ENCODE measurements at places on chromosomes 2 and 18. TPM values are rescaled to one million over a fixed set of nuclear protein-coding genes. Genes with fewer than 3 reads are reported as not detected.
A peak's percentile ranks its signal among the peaks of the same experiment; 100 is the strongest.

CD207 gene
- 0.33 TPM for polyA plus RNA-seq

MEMO1 gene
- 66.7 TPM for polyA plus RNA-seq

CIB4 gene
- not detected for polyA plus RNA-seq

FAM228A gene
- polyA plus RNA-seq, result 0.13 TPM

CCDC178 gene
- polyA plus RNA-seq, result not detected

DUSP19 gene
- 0.85 TPM for polyA plus RNA-seq

COBLL1 gene
- 4.9 TPM for polyA plus RNA-seq

ARHGEF33 gene
- 0.08 TPM for polyA plus RNA-seq

COL4A3 gene
- polyA plus RNA-seq, result not detected

LOXL3 gene
- 47.9 TPM for polyA plus RNA-seq

- DNase-seq, result no peak
Measured at GRCh38 chr18:28007841-28008240, 169.1 kb downstream of the CDH2 start.

GRCh38 chr18:39661856-39662366 is 2096.3 kb upstream of the CELF4 start:
- peak; percentile 10 for DNase-seq

GRCh38 chr18:76592981-76593381 is 97.9 kb upstream of the ZNF516 start:
- DNase-seq, result no peak

DNA sequence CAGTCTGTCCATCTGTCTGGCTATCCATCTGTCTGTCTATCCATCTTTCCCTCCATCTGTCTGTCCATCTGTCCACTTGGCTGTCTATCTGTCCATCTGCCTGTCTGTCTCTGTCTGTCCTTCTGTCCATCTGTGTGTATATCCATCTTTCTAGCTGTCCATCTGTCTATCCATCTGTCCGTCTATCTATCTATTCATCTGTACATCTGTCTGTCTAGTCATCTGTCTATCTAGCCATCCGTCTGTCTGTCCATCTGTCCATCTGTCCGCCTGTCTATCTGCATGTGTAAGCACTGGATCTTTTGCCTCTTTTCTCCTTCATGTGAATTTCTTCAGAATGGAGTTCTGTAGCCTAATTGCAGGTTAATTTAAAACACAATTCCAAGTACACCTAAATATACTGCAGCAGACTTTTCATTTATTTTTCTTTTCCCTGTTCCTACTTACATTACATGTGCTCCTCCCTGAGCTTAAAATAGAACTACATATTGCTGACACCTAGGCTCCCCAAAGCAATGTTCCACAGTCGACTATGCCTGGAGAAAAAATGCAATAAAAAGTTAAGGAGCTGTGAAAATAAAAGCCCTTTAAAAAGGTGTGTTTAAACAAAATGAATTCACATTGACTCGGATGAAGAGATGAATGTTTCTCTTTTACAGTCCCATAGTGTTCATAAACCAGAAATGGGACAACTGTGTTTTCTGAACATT is 37.4 kb upstream of the TXNDC2 start:
- DNase-seq, result no peak

- no peak for DNase-seq
Measured at GRCh38 chr2:191565647-191566198, 112.2 kb upstream of the NABP1 start.

DNA sequence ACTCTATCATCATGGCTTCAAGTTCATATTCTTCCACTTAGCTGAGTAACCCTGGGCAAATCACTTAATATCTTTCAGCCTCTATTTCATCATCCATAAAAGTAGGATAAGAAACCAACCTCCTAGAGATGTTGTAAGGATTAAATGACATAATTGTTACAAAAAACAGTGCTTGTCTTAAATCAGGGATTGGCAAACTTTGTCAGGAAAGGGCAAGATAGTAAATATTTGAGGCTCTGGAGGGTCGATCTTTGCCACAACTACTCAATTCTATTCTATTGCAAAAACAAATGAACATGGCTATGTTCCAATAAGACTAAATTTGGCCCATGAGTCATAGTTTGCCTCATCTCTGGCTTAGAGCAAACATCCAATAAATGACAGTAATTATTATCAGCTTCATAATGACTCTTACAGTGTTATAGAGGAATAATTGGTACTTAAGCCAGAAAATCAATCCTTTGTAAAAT is 184.7 kb downstream of the SATB2 start:
- DNase-seq, result no peak

DNA sequence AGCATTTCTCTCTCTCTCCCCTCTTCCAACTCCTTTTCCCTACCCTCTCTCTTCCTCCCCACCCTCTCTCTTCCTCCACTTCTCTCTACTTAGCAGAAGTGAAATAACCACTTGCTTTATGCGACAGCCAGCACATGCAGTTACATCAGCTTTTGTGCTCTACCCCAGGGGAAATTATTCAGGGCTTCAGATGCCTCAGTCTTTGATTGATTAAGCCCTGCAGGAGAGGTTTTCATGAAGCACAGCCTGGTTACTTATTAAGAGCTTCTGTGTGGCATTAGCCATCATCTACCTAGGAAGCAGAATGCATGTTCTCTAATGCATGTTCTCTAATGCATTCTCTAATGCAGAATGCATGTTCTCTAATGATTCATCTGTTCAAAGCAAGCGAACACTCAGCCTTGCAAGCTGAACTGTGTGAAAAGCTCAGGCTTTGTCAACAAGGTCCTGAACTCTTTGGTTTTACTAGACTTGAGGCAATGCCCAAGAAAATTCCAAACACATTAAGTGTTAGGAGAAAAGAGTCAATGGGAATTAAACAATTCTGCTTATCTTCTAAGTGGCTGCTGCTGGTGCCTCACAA is 56.1 kb downstream of the LHCGR start:
- DNase-seq, result no peak

DNA sequence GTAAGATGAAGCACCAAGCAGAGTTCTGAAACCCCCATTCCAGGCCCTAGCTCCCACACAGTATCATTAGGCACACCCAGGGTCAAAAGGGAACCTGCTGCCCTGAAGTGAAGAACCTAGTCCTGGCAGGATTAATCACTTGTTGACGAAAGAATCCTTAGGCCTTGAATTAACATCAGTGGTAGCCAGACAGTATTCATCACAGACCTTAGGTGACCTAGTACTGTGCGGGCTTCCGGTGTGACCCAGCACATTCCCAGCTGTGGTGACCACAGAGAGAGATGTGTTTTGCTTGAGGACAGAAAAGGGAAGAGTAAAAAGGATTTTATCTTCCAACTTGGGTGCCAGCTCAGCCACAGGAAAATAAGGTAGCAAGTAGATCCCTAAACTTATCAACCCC is 1071.4 kb upstream of the FAM98A start:
- DNase-seq, result no peak
